Activated T-helper 17 cell treated with anti-CD3 and anti-CD28 coated beads, Interleukin-2, amount 50 U/mL, for 72 hours (primary cell): ENCODE measurements at places on chromosomes 6 and 20. TPM values are rescaled to one million over a fixed set of nuclear protein-coding genes. Genes with fewer than 3 reads are reported as not detected.

The RGS17 gene
- total RNA-seq: not detected

- ATAC-seq: no peak
These were observed 275.7 kb upstream of the STXBP5 start for GRCh38 chr6:146928503-146928902.

The TMEM244 gene
- total RNA-seq: not detected

- peak; percentile 68 for ATAC-seq
These were observed 5.0 kb downstream of the ANKRD60 start for GRCh38 chr20:58223358-58223941.

- no peak for ATAC-seq
These were observed 64.0 kb upstream of the ADGRF4 start for GRCh38 chr6:47634210-47635047.

The OGFR gene
- 52.6 TPM for total RNA-seq

GRCh38 chr20:32035426-32035779 lies 16.6 kb upstream of the HCK start:
- ATAC-seq: no peak

The SLC25A27 gene
- total RNA-seq: 0.13 TPM

The BMP7 gene
- total RNA-seq: not detected

- ATAC-seq: no peak
These were observed 828 bp downstream of the HCK start for GRCh38 chr20:32052778-32053362.

The HDGFL1 gene
- not detected for total RNA-seq

GRCh38 chr6:170003027-170003426 lies 251.6 kb downstream of the ERMARD start:
- no peak for ATAC-seq

DNA sequence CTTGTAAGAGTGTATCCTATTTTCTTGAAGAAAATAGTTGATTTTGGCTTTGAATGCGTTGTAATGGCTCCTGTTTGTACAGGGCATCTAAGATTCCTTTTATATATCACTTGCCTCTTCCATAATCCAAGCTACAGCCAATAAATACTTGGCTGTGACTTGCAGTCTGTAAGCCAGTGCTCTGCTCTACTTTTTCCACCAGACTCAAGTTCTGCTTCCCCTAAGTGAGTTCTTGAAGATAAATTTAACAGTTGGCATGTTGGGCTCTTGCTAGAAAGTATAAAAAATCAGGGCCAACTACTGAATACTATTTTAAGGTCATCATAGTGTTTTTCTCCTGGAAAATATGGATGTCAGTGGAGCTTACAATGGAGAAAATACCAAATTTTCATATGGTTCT lies 36.5 kb upstream of the SCGN start:
- no peak for ATAC-seq
